ENCODE measurements at places on chromosomes 16 and 17. TPM values are rescaled to one million over a fixed set of nuclear protein-coding genes. Genes with fewer than 3 reads are reported as not detected.

Gene SLC5A2
- not detected for total RNA-seq

DNA sequence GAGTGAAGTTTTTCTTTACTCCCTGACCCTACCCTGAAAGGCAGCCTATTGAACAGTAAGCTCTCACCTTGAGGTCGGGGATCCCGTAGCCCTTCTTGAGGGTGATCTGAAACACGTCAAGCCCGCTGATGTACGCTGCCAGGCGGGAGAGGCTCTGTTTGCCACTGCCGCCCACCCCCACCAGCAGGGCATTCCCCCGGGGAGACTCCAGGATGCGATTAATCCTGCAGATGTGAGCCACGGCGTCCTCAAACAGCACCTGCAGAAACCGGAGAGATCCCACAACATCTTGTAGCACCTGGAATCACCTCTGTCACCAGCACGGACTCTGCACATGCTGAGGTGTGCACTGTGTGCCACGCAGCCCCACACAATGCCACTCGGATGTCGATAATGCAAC, 96.8 kb downstream of the PGS1 start:
- no peak for DNase-seq

DNA sequence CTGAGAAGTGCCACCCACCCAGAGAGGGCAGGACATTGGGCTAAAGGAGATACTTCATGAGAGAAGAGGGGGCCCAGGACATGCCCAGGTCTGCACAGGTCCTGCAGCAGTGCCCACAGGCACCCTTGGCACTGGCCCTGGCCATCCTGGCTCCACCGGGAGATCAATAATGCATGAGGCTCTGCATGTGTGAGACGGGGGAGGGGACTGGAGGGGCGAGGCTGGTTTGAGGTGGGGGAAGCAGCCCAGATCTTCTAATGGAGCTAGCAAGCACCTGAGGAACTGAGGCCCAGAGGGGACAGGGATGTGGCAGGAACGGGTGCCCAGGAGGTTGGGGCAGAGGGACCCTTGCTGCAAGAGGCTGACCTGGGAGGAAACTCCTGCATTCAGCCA, 567 bp downstream of the OSBPL7 start:
- DNase-seq, result no peak

GRCh38 chr16:1152651-1153259, at the start of gene CACNA1H:
TSS of gene CACNA1H (plus strand) at chr16:1153106. CDS start at chr16:1153738, 632 bp downstream.
- no peak for DNase-seq

Gene CCT6B
- total RNA-seq, result 2.0 TPM

Gene TBC1D3G
- not detected for total RNA-seq

DNA sequence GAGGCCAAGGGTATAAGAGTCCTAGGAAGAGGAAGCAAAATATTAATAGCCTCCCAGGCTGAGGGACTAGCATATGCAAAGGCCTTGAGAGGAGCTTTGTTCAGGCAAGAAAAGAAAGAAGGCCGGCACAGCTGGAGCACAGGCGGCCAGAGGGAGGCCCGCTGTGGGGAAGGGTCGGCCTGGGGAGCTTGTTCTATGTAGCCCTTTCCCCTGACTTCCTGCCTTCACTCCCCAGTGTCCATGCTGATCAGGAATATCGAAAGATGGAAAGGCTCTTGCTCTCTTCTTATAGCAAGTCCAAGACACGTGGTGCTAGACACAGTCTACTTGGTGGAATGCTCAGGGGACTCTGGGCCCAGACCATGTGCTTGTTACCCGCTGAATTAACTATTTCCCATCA, 27.4 kb upstream of the HAS3 start:
- no peak for DNase-seq
